ENCODE measurements at places on chromosomes 12 and 14. TPM values are rescaled to one million over a fixed set of nuclear protein-coding genes. Genes with fewer than 3 reads are reported as not detected.

Gene KRT6B
- total RNA-seq: not detected

Gene AHNAK2
- 0.07 TPM for total RNA-seq

Gene DBX2
- total RNA-seq: not detected

Gene RERGL
- not detected for total RNA-seq

Gene SLC35F4
- not detected for total RNA-seq

Gene TMEM52B
- total RNA-seq: not detected

Gene DPF3
- total RNA-seq: 11.6 TPM

Gene SRGAP1
- total RNA-seq: 0.22 TPM

Gene PLCZ1
- total RNA-seq: not detected

Gene IQSEC3
- total RNA-seq: 0.59 TPM

Gene NUDT14
- total RNA-seq: 34.0 TPM
